ENCODE measurements at places on chromosomes 1 and 21.
A peak's percentile ranks its signal among the peaks of the same experiment; 100 is the strongest.

DNA sequence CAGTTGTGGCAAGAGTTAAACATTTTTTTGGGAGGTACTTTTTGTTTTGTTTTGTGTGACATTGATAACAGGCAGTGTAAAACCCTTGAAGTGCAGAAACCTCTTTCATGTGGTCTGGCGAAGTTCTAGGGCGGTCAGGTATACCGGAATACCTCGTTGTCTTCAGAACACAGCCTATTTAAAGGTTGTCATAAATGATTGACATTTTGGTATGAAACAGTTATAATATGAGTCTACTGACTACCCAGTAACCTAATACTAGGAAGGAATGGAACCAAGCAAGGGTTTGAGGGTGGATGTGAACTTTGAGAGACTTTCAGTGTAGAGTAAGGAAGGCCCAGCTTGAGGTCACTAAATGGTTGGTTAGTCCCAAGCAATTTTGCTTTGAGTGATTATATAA lies 40.5 kb downstream of the PATJ start:
- peak; percentile 27 for DNase-seq

DNA sequence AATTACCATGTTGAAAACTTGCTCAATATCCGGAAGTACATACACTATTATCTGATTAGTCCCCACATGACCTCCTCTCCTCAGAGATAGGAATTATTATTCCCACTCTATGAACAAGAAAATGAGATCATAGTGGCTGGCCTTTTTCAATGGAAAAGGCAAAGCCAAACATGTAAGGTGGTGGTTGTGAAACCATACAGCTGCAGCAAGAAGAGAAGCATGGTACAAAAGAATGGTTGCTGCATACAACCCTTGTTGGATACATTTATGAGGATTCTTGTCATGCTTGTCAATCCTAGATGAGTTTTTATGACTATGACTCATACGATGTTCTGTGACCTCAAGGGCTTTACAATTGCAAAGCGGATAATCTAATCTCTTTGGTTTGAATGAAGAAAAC lies 514.7 kb downstream of the PLPP3 start:
- DNase-seq: no peak

GRCh38 chr1:37149296-37149695 lies 115.0 kb upstream of the GRIK3 start:
- DNase-seq: no peak

GRCh38 chr1:82260051-82260450 lies 459.3 kb downstream of the ADGRL2 start:
- DNase-seq: no peak

DNA sequence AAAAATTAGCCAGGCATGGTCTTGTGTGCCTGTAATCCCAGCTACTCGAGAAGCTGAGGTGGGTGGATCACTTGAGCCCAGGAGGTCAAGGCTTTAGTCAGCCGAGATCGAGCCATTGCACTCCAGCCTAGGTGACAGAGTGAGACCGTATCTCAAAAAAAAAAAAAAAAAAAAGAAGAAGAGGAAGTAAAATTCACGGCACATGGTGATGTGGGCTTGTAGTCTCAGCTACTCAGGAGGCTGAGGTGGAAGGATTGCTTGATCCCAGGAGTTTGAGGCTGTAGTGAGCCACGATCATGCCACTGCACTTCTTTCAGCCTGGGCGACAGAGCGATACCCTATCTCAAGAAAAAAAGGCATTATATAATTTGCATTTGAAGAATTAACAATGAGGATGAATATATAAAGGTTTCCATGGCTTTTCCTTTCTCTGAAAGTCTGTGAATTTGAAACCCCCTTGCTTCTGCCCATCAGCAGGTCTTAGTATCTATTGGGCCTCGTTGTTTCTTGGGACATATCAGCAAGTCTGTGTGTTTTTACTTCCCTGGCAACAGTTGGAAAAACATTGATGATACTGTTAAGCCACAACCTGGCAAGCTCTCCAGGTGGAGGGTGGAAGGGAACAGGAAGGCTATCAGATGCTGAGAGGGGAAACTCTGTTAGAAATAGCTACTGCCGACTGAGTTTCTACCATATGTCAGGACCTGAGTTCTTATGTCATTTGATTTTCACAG lies 4.6 kb upstream of the PLA2G2D start:
- no peak for DNase-seq

DNA sequence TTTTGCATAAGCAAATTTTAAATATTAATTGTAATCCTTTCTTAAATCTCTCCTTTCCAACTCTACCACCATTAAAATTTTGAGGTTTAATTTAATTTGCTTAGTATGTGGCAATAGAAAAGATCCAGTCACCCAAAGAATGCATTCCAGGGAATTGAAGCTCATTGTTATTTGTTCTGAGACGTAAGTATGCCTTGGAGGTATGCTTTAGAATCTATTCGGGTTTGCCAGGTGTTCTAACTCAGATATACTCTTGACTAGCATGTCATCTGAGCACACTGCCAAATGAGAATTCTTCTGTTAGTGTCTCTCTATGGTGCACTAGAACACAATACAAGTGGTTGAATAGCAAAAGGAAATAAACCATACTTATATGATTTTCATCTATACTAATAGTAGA lies 813.6 kb upstream of the ADGRL2 start:
- no peak for DNase-seq

- DNase-seq: no peak
These were observed 132.3 kb downstream of the GLIS1 start for GRCh38 chr1:53606651-53607051.

DNA sequence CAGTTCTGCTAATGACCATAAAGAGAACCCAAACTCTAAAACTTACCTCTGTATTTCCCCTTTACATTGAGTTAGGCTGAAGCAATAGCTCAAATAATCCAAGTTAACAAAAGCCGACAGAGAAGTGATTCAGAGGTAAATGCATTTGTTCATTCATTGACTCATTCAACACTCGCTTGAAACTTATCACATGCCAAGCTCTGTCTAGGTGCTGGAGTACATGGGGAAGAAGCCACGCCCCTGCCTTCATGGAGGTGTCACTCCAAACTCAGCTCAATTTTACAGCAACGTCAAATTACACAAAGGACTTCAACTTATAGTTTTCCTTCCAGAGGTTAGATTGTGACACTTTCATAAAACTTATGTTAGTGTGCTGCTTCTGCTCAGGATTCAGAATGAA lies 45.8 kb downstream of the SLC25A24 start:
- DNase-seq: no peak

- DNase-seq: no peak
These were observed 12.4 kb upstream of the SHISA4 start for GRCh38 chr1:201876148-201876818.

- no peak for DNase-seq
These were observed 73.9 kb upstream of the HAO2 start for GRCh38 chr1:119294722-119295121.

DNA sequence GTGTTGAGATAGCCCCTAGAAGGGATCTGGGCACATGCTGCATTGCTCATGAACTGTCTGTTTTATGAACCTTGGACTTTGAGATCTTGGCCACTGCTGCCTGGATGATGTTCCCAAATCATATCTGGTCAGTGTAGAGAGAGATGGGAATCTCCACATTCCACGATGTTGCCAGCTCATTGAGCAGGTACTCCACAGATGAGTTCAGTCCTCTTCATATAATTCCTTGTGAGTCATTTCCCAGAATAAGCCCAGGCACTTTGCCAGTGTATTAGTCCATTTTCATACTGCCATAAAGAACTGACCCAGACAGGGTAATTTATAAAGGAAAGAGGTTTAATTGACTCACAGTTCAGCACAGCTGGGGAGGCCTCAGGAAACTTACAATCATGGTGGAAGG lies 254.0 kb upstream of the RUNX1 start:
- DNase-seq: no peak

- DNase-seq: no peak
These were observed 7.6 kb upstream of the EIF4G3 start for GRCh38 chr1:21184276-21184675.

- no peak for DNase-seq
These were observed 78.2 kb downstream of the MACF1 start for GRCh38 chr1:39282537-39283216.

DNA sequence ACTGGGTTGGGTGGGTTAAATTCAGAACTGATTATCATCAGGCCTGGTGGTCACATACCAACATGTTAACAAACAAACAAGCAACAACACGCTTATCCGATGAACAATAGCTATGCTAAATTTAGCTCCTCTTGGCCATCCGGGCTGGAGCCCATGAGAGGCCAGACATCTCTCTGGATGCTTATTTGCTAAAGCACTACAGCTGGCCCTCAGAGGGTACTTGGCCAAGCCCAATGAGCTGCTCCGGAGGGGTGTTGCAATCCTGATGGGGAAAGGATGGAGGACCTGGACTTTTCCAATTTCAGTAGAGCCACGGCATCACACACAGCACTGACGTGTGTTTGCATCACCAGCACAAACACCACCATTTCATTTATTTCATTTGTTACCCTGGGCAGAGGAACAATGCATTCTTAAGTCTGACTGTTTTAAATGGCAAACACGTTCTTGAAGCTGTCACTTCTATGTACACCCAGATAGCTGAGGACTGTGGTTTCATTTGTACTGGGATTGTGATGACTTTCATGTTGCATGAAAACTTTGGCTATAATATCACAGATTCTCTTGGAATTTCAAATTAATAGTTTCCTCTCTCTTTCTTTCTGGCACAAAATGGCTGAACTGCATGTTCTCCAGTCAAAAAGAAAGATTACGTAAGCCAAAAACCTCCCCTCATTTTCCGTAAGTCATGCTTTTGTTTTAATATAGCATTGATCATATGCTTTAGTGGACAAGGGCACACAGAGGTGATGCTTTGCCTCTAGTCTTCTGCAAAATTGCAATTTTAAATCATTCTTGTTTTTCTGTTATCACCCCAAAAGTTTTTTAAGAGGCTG lies 359.8 kb upstream of the KAZN start:
- no peak for DNase-seq

DNA sequence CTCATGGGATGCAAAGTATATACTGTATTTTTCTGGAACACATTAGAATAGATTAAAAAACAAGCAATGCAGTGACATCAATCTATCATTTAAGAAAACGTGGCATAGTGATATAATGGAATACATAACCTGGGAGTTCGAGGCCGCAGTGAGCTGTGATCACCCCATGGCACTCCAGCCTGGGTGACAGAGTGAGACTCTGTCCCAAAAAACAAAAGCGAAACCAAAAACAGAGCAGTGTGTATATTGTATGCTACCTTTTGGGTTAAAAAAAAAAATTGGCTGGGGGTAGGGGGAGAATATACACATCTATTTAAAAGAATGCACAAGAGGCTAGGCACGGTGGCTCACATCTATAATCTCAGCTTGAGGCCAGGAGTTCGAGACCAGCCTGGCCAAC lies 13.5 kb downstream of the SLC2A1 start:
- DNase-seq: no peak

- DNase-seq: no peak
These were observed 202.1 kb downstream of the NCAM2 start for GRCh38 chr21:21200103-21200938.
